ENCODE measurements at places on chromosomes 13 and 19. TPM values are rescaled to one million over a fixed set of nuclear protein-coding genes. Genes with fewer than 3 reads are reported as not detected.

Gene PRRG2
- total RNA-seq, result 0.54 TPM

Gene FSD1
- 17.4 TPM for total RNA-seq

Gene TMEM272
- not detected for total RNA-seq

Gene TEX26
- total RNA-seq, result not detected

Gene EML2
- 11.8 TPM for total RNA-seq

Gene PSG2
- total RNA-seq, result 0.28 TPM

Gene DNAJC15
- total RNA-seq, result 12.5 TPM

Gene IFNL1
- total RNA-seq, result not detected

Gene CEACAM4
- not detected for total RNA-seq
